ENCODE measurements at places on chromosomes 3 and 15.
A peak's percentile ranks its signal among the peaks of the same experiment; 100 is the strongest.

DNA sequence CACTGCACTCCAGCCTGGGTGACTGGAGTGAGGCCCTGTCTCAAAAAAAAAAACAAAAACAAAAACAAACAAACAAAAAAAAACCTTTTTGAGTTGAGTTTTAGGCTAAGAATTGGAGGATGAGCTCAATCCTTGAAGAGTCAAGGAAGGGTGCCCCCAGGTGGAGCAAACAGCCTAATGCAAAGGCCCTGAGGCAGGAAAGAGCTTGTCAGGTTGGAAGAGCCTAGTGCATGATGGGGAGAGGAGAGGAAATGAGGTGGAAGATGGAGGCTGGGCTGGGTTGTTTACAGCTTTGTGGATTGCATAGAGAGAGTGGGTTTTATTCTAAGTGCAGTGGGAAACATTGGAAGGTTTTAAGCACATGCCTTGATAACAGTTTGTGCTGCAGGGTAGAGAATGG, 2.1 kb upstream of the SNX22 start:
- no peak for DNase-seq

GRCh38 chr3:97711654-97712053, 52.9 kb upstream of the ARL6 start:
- no peak for DNase-seq

DNA sequence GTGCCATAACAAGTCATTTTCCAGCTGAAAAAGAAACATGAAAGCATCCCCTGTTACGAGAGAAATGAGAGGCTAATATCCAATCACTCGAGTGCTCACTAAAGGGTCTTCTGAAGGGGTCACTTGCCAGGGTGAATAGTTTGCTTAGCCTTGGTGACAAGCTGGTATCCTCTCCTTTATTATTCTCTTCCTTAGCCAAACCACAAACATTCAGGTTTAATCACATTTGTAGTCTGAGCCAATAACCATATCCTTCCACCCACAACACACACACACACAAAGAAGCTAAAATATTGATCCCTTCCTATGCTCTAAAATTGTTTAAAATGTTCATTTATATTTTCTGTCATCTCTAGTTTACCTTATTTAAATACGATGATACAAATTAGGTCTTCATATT, 240.5 kb upstream of the TMCO5A start:
- no peak for DNase-seq

DNA sequence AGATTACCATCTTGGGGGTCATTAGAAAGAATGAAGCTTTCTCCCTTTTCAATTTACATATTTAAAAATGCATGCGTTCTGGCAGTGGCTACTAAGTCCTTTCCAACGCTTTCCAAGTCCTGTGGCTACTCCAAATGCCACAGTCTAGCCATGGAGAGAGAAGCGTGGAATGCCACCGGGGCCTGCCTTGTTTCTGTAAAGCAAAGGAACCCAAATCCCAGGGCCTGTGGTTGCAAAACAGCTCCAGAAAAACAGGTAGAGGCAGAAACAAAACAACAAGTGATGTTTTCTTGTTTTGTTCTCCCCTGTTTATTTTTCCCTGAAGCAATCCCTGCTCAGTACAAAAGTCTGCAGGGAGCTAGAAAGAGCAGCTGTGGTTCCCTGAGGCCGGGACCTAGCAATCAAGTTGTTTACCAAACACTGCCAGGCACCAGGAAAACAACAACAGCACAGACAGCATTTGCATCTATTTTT, 85.5 kb downstream of the FOXP1 start:
- DNase-seq = no peak

- no peak for DNase-seq
Observed at GRCh38 chr3:29515451-29515850, 234.6 kb downstream of the RBMS3 start.

DNA sequence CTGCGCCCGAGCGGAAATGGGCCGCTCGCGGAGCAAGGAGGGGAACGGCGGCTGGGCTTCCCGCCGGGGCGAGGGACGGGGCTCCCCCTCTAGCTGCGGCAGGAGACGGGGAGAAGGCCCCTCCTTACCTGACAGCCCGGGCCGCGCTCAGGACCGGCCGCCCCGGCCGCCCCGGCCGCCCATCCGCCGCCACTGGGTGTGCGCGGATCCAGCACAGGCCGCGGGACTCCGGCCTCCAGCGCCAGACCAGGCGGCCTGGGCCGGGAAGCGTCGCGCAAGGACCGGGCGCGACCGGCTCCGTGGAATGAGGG, 296 bp downstream of the TPRA1 start:
- no peak for DNase-seq

- no peak for DNase-seq
Observed at GRCh38 chr15:31455499-31455898, 128.9 kb downstream of the KLF13 start.

- DNase-seq = no peak
Observed at GRCh38 chr3:193943851-193944517, 192.0 kb upstream of the HES1 start.

DNA sequence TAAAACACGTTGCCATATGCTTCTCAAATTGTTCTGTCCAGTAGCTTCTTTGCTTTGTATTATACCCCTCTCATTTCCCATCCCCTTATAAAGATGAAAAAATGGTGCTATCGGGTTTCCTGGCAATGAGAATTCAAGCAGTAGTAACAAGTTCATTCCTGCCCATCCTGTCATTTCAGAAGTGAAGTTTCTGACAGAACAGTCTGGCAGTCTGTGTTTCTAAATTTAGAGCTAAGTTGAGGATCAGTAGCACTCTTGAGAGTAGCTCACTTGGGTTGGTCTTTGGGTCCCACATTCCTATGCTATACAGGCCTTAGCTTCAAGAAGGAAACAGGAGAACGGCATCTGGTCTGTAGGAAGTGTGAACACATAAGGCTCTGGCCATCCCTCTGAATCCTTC, 134.6 kb downstream of the GHSR start:
- no peak for DNase-seq

DNA sequence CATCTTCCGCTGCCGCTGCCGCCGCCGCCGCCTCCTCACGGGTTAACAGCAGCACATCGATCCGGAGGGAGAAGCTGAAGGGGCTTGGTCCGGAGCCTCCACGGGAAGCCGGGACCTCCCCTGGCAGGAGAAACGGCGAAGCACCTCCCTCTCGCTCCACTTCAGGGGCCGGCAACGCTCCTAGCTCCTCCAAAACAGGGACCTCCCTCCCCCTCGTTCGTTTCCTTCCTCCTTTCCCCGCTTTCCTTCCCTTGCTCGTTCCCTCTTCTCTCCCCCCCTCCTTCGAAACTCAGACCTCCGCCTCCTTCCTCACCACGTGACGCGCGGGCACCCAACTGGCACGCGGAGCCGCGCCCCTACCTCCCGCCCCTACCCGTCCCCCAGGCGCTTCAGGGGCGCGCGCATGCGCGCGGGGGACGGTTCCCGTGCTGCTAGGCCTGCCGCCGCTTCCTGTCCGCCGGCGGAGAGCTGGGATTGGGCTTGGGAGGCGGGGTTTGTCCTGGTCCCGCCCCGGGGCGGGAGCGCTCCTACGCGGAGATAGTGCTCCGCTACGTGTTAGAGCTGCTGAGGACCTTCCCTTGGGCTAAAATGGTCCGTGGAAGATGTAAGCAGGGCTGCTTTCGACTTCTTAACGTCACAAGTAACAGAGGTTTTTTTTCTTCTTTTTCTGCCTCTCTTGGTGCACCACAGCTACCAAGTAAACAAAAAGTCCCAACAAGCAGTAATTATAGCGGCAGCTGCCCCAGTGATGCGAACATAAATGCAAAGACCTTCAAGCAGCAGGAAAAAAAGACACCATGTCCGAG, at the start of gene ADAM10:
ADAM10 (minus strand) TSS at position 176 of the 806 bp plus-strand sequence; CDS start at position 3, 173 bp downstream.
- DNase-seq = peak; percentile 99

DNA sequence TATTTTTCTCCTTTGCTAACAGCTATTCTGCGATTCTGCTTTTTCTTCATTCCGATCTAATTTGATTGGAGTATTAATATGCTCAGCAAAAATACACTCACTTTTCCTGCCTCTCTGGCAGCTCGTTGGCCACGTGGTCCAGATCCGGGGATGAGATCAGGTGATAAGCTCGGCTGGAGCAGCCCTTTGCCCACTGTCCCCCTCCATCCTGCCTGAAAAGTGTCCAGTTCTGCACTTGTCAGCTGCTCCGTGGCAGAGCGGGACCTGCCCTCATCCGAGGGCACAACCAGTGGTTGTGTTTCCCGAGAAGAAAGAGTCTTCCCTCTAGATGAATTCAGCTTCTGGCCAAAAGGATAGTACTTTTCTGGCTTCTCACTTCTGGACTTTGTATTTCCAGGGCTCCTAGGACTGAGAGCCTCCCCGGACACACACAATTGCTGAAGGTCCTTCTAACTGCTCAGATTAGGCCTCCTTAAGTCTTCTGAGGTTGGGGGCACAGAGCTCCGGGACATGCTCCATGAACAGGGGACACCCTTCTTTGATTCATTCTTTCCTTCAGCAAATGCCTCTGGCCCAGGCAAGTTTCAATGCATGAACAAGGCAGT, 103.9 kb upstream of the ALDH1A3 start:
- no peak for DNase-seq

- DNase-seq = no peak
Observed at GRCh38 chr3:79597709-79598108, 170.1 kb downstream of the ROBO1 start.

GRCh38 chr15:65450556-65450955, 27.8 kb upstream of the IGDCC4 start:
- DNase-seq = no peak

- no peak for DNase-seq
Observed at GRCh38 chr3:30342318-30343060, 263.9 kb upstream of the TGFBR2 start.

DNA sequence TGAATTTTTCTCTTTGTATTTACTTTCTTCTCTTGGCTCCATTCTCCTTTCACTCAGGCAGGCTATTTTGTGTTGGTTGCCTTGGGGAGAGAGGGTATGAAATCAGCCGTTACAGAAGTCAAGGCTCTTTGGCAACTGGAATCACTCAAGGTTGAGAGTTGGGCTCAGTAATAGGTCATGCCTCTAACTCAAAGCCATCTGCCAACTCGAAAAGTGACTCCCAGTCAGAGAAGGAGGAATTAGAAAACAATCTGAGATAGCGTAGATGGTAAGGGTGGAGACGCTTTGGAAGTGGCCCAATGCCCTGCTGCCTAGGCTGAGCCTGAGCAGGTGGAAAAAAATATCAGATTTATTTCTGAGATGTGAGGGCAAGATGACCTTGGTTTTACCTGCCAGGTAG, 205.7 kb upstream of the ST8SIA2 start:
- DNase-seq = no peak

DNA sequence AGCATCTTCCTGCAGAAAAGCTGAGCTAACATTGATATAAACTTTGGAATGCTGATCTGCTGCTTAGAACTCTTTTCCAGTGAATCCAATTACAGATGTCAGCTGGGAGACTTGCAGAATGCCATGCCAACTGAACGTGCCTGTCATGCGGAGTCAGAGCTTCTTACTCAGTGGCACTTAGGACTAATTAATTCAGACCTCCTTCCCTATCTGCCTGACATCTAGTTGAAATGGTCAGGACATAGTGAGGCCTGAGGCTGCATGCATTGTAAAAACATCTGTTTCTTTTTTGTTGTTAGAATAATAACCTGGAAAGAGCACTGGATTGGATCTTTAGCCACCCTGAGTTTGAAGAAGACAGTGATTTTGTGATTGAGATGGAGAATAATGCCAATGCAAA, 112.6 kb downstream of the USP13 start:
- DNase-seq = no peak

GRCh38 chr3:30664459-30664858, 58.1 kb downstream of the TGFBR2 start:
- no peak for DNase-seq

- DNase-seq = no peak
Observed at GRCh38 chr15:39411102-39411989, 169.5 kb upstream of the THBS1 start.

- no peak for DNase-seq
Observed at GRCh38 chr15:44667039-44667360, 3.5 kb upstream of the SPG11 start.

Measured in stimulated activated CD8-positive, alpha-beta memory T cell treated with anti-CD3 and anti-CD28 coated beads, Interleukin-7, amount 100 ng/mL, for 4 hours (primary cell).